ENCODE measurements at places on chromosomes 12 and 14.

- no peak for DNase-seq
- H3K27me3 ChIP-seq, result no peaks in the 10 kb centered on the region
- no peak overlapping the region for H3K4me3 ChIP-seq
- H3K36me3 ChIP-seq, result no peaks in the 10 kb centered on the region
- H3K4me1 ChIP-seq, result peaks cover 5% of the 10 kb centered on the region
Measured at GRCh38 chr12:47740606-47741339, 15.5 kb upstream of the ENDOU start.

- H3K4me1 ChIP-seq, result peaks cover 51% of the 10 kb centered on the region
- H3K27ac ChIP-seq, result peak overlapping the region; percentile 69
- no peaks in the 10 kb centered on the region for H3K27me3 ChIP-seq
Measured at GRCh38 chr12:65878540-65878939, 54.3 kb downstream of the HMGA2 start.

DNA sequence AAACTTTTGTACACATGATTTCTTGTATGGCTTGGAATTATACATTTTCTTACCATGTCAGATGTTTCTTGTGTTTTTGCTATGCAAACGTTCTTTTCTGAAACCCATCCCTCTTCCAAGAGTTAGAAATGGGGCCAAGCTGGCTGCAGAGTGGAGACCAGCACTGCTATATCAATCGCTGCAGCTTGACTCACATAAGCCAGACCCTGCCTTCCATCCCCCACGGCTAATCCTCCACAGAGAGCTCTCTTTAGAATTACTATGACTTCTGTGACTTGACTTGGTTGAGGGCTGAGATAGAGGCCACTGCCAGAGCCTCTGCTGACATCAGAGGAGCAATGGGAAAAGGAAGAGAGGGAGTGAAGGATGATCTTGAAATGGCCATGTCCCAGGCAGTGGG, 147.9 kb downstream of the DACT1 start:
- DNase-seq, result no peak
- H3K4me1 ChIP-seq, result peaks cover 8% of the 10 kb centered on the region
- no peak overlapping the region for H3K27ac ChIP-seq
- H3K4me3 ChIP-seq, result no peak overlapping the region
- no peaks in the 10 kb centered on the region for H3K36me3 ChIP-seq

DNA sequence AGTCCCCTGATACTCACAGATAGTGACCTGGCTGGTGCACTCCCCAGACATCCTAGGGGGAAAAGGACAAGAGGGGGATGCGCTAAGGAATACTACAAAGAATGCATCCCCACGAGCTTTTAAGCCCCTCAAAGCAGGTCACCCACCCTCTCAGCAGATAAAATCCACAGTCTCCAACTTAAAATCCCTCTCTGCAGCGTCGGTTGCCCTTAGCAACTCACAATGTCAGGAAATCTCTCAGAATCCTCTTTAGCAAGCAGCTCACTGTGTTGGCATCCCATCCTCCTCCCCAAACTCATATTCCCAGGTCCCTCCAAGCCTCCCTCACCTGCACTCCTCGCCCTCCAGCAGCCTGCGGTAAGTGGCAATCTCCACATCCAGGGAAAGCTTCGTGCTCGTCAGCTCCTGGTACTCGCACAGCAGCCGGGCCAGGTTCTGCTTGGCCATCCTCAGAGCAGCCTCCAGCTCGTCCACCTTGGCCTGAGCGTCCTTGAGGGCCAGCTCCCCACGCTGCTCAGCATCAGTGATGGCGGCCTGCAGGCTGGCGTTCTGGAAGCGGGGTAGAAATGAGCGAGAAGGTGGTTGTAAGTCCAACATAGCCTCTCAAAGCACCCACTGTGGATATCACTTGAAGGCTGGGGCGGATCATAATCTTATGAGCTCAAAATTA, 5.5 kb upstream of the KRT79 start:
- no peaks in the 10 kb centered on the region for H3K36me3 ChIP-seq
- H3K4me3 ChIP-seq, result no peak overlapping the region
- H3K4me1 ChIP-seq, result no peaks in the 10 kb centered on the region
- H3K27ac ChIP-seq, result no peak overlapping the region
- H3K27me3 ChIP-seq, result no peaks in the 10 kb centered on the region

- H3K4me3 ChIP-seq, result no peak overlapping the region
- H3K27me3 ChIP-seq, result no peaks in the 10 kb centered on the region
- peak overlapping the region; percentile 64 for H3K27ac ChIP-seq
- no peaks in the 10 kb centered on the region for H3K36me3 ChIP-seq
- DNase-seq, result no peak
- peaks cover 67% of the 10 kb centered on the region for H3K4me1 ChIP-seq
Measured at GRCh38 chr14:99572173-99572999, 31.6 kb downstream of the CCDC85C start.

- no peak overlapping the region for H3K27ac ChIP-seq
- peak overlapping the region; percentile 60 for H3K4me3 ChIP-seq
Measured at GRCh38 chr14:90383731-90384542, 12.9 kb upstream of the CALM1 start.

GRCh38 chr12:98696036-98696646, 51.1 kb downstream of the APAF1 start:
- no peaks in the 10 kb centered on the region for H3K36me3 ChIP-seq
- DNase-seq, result no peak
- no peak overlapping the region for H3K27ac ChIP-seq

DNA sequence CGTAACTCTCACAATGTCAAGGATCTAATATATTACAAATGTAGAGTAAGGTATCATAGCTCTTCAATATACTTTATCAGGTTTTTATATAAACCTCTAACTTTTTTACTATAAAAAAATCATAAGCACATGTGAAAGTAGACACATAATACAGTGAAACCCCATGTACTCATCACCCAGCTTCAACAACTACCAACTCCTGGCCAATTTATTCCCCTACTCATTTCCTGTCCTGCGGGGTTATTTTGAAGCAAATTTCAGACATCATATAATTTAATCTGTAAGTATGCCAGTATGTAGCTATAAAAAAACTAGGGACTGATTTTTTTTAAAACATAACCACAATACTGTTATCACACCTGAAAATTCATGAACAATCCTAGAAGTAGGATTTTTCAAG, 47.7 kb downstream of the NOPCHAP1 start:
- H3K4me1 ChIP-seq, result no peaks in the 10 kb centered on the region
- H3K27me3 ChIP-seq, result no peaks in the 10 kb centered on the region
- no peak for DNase-seq
- H3K36me3 ChIP-seq, result no peaks in the 10 kb centered on the region

- no peaks in the 10 kb centered on the region for H3K4me1 ChIP-seq
- H3K4me3 ChIP-seq, result no peak overlapping the region
- H3K27ac ChIP-seq, result no peak overlapping the region
- H3K36me3 ChIP-seq, result no peaks in the 10 kb centered on the region
- H3K27me3 ChIP-seq, result no peaks in the 10 kb centered on the region
Measured at GRCh38 chr14:101078170-101078891, 174.8 kb upstream of the RTL1 start.

GRCh38 chr14:79284621-79285020, 926.7 kb downstream of the DIO2 start:
- peaks cover 27% of the 10 kb centered on the region for H3K4me1 ChIP-seq
- H3K27ac ChIP-seq, result no peak overlapping the region
- H3K36me3 ChIP-seq, result no peaks in the 10 kb centered on the region
- H3K4me3 ChIP-seq, result no peak overlapping the region
- no peaks in the 10 kb centered on the region for H3K27me3 ChIP-seq
- no peak for DNase-seq

DNA sequence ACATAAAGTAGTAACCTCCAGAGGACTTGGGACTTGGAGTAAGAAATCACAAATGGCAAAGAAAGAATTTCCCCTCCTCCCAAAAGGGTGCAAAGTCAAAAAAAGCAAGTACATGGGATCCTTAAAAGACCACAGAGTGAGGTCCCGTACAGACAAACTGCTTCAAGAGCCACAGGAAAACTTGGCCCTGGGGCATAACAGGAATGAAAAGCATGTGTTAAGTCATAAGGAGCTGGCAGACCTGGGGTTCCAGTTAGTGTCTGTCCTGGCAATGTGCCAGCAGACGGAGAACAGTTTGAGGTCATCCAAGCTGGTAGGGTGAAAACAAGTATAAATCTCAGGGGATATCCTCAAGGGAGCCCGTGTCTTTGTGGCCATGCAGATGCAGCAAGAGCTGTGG, 73.2 kb downstream of the HSD17B6 start:
- H3K27me3 ChIP-seq, result no peaks in the 10 kb centered on the region
- H3K4me1 ChIP-seq, result no peaks in the 10 kb centered on the region

GRCh38 chr12:4197922-4198763, 75.4 kb upstream of the CCND2 start:
- no peak overlapping the region for H3K27ac ChIP-seq
- H3K36me3 ChIP-seq, result no peaks in the 10 kb centered on the region
- H3K4me1 ChIP-seq, result no peaks in the 10 kb centered on the region
- DNase-seq, result no peak

DNA sequence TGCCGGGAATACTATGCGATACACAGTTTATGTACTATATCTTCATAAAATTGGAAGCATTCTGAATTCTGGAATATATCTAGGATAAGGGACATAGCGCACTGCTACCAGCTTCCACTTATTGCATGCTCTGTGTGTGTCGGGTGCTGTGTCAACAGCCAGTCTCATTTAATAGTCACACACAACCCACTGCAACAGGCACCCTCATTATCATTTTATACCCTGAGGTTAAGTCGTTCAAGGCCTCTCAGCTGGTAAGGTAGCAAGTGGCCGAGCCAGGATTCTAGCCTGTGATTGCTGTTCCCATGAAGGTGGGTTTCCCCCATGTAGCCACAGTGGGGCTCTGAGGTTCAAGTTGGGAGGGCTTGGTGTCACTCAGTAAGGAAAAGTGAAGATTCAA, 7.0 kb downstream of the PPP1R1A start:
- H3K4me1 ChIP-seq, result no peaks in the 10 kb centered on the region
- no peak overlapping the region for H3K27ac ChIP-seq
- no peaks in the 10 kb centered on the region for H3K36me3 ChIP-seq

GRCh38 chr12:51871918-51872688, 15.8 kb upstream of the ANKRD33 start:
- H3K4me3 ChIP-seq, result no peak overlapping the region
- H3K27ac ChIP-seq, result no peak overlapping the region
- no peaks in the 10 kb centered on the region for H3K36me3 ChIP-seq
- peaks cover 13% of the 10 kb centered on the region for H3K4me1 ChIP-seq
- no peak for DNase-seq
- no peaks in the 10 kb centered on the region for H3K27me3 ChIP-seq

GRCh38 chr12:41919526-41920261, 225.0 kb downstream of the GXYLT1 start:
- H3K27me3 ChIP-seq, result no peaks in the 10 kb centered on the region
- H3K4me1 ChIP-seq, result no peaks in the 10 kb centered on the region
- DNase-seq, result no peak
- no peaks in the 10 kb centered on the region for H3K36me3 ChIP-seq
- no peak overlapping the region for H3K4me3 ChIP-seq
- no peak overlapping the region for H3K27ac ChIP-seq

DNA sequence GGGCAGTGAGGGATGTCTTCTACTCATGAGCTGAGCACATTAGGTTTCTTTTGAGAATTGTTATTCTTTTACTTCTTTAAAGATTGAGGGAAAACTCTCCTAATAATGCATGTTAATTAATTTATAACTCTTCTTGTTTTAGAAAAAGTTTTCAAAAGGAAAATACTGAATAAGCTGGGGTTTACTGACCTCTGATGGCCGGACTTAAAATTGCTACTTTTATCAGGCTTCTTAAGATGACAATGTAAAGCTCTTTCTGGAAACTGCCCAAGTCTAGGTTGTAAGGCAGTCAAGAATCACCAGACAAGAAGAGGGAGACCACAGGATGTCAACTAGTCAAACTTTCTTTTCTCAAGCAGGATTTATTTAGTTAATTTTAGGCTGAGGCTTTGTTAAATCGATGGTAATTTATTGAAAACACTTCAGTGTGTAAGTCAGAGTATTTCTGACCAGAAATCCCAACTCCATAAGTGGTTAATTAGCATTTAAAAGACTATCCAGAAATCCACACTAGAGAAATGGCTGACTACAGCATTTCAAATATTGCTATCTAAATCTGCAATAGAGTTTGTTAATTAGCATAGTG, 82.1 kb downstream of the AVPR1A start:
- H3K4me3 ChIP-seq, result no peak overlapping the region
- no peaks in the 10 kb centered on the region for H3K27me3 ChIP-seq
- H3K36me3 ChIP-seq, result no peaks in the 10 kb centered on the region
- no peak overlapping the region for H3K27ac ChIP-seq

GRCh38 chr14:36510078-36510799, 9.8 kb downstream of the NKX2-1 start:
- no peak overlapping the region for H3K27ac ChIP-seq
- no peak for DNase-seq
- no peaks in the 10 kb centered on the region for H3K36me3 ChIP-seq
- H3K27me3 ChIP-seq, result no peaks in the 10 kb centered on the region
- H3K4me1 ChIP-seq, result peaks cover 13% of the 10 kb centered on the region
- H3K4me3 ChIP-seq, result no peak overlapping the region

DNA sequence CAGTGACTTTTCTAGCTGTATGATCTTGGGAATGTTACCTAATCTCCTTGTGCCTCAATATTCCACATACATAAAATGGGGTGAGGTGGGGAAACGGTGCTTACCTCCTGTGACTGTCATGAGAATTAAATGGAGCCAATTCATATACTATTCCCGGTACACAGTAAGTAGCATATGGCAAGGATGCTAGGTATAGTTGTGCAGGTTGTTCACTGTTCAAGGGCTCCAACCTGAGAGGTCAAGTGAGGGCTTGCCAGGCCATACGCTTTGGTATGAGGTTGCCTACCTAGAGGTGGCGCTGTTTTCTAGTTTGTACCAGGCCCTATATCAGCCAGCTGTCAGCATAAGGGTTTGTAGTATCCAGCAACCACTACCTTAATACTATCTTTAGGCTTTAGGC, 3.6 kb upstream of the BATF start:
- H3K4me1 ChIP-seq, result peaks cover 41% of the 10 kb centered on the region
- no peak overlapping the region for H3K4me3 ChIP-seq

GRCh38 chr12:5276327-5276880, 155.5 kb upstream of the NTF3 start:
- no peak overlapping the region for H3K27ac ChIP-seq
- no peak overlapping the region for H3K4me3 ChIP-seq
- no peak for DNase-seq
- H3K4me1 ChIP-seq, result no peaks in the 10 kb centered on the region

GRCh38 chr14:72387726-72388125, 455.5 kb downstream of the RGS6 start:
- no peaks in the 10 kb centered on the region for H3K36me3 ChIP-seq
- DNase-seq, result no peak
- H3K27ac ChIP-seq, result no peak overlapping the region
- no peak overlapping the region for H3K4me3 ChIP-seq

- no peaks in the 10 kb centered on the region for H3K27me3 ChIP-seq
- H3K36me3 ChIP-seq, result peaks cover 8% of the 10 kb centered on the region
- DNase-seq, result no peak
Measured at GRCh38 chr12:46356655-46357437, 15.7 kb downstream of the SLC38A2 start.

DNA sequence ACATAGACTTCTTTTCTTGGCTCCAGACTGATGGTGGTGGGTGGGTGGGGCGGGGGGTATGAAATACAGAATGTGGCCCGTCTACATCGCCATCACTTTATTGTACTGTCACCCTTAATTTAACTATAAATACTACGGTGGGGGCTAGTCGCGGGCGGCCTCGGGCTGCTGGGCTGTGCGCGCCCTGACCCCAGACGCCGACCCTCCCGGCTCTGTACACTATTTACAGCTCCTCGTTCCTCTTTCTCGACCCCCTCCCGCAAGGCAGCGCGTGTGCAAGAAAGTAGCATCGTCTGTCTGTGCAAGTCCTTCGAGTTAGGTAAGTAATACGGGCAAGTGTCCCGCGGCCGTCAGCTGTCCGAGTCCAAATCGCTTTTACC, 1.8 kb downstream of the GSC start:
- DNase-seq, result no peak
- no peak overlapping the region for H3K27ac ChIP-seq
- no peak overlapping the region for H3K4me3 ChIP-seq

Data from Caco-2 (cell line).